Stimulated activated CD8-positive, alpha-beta memory T cell treated with anti-CD3 and anti-CD28 coated beads, Interleukin-7, amount 100 ng/mL, for 4 hours (primary cell): ENCODE measurements at places on chromosomes 6 and 20.

- DNase-seq: no peak
Observed at GRCh38 chr6:102390541-102390940, 997.0 kb downstream of the GRIK2 start.

- DNase-seq: no peak
Observed at GRCh38 chr6:150586850-150587359, 12.8 kb upstream of the PLEKHG1 start.

DNA sequence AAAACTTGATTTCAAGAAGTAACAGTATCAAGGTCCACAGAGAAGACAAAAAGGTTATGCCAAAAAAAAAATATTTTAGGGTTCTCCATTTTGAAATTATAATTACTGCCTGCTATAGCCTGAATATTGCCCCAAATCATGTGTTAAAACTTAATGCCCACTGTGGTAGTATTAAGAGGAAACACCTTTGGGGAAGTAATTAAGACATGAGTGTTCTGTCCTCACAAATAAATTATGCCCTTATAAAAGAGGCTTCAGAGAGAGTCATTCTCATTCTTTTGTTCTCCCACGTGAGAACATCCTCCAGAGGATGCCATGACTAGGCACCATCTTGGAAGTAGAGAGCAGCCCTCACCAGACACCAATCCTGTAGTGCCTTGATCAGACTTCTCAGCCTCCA, 66.2 kb downstream of the GMDS start:
- no peak for DNase-seq

DNA sequence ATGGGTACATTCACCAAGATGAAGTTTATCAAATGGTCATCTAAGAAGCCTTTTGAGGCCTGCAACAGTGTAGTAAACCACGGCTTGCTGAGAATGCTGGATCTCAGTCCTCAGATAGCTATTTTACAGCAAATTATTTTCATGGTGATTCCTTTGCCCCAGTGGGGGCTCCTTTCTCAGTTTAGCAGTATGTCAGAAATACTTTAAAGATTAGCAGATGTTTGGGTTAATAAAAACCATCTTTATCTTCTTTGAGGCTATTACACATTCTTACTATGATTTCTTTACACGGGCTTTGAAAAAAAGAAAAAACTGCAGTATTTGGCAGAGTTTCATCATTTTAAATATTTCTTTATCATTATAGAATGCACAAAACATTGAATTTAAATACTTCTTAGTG, 10.7 kb downstream of the MYLIP start:
- no peak for DNase-seq

DNA sequence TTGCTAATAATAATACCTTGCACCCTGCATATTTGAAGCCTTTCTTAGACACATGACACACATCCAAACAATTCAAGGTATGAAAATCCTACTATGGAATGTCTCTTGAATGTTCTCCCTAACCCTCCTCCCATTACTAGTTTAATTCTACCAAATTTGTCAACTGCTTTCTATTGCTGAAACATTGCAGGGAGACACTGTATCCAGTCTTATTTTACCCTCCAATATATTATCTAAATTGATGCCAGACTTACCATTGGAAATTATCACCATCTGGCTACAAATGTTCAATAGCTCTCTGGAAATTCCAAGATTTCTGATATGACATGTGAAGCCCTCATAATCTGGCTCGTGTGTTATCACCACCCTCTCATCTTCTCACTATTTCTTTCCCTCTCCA, 1027.3 kb upstream of the CITED2 start:
- DNase-seq: no peak

GRCh38 chr6:35052694-35053565, 88.2 kb downstream of the TCP11 start:
- DNase-seq: no peak

DNA sequence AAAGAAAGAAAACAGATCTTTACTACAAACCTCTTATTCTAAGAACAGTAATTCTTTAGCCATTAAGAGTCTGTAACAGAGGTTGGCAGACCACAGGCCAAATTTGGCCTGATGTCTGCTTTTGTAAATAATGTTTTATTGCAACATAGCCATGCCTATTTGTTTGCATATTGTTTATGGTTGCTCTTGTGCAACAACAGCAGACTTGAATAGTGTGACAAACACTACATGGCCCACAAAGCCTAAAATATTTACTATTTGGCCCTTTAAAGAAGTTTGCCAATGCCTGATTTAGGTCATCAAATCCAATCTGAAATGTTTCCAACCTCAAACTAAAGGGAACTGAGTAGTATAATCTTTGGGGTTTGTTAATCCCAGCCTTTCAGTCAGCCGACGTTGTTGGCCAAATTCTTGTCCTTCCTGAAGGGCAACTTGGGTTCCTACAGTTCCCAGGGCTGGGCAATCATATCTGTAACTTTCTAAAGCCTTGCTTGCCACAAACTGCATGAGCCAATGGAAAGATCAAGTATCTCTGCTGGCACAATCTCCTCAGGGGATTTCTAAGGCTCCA, 33.9 kb upstream of the TBC1D20 start:
- no peak for DNase-seq

- no peak for DNase-seq
Observed at GRCh38 chr6:24072038-24072746, 53.8 kb upstream of the NRSN1 start.

DNA sequence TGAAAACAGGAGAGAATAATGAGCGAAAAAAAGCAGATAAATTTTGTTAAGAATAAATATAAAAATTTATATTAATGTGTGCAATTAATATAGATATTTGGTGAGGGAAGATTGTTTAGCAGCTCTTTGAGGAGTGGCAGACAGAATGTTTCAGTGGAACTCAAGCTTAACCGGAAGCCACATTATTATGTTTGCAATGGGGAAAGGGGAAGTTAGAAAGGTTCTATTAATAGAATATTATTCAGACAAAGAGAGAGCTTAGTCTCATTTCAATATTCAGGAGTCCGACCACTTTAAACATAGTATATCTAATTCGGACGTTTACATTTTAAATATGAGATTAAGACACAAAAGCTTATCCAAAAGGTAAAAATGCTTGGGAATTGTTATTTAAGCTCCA, 81.6 kb upstream of the KHDRBS2 start:
- DNase-seq: no peak

DNA sequence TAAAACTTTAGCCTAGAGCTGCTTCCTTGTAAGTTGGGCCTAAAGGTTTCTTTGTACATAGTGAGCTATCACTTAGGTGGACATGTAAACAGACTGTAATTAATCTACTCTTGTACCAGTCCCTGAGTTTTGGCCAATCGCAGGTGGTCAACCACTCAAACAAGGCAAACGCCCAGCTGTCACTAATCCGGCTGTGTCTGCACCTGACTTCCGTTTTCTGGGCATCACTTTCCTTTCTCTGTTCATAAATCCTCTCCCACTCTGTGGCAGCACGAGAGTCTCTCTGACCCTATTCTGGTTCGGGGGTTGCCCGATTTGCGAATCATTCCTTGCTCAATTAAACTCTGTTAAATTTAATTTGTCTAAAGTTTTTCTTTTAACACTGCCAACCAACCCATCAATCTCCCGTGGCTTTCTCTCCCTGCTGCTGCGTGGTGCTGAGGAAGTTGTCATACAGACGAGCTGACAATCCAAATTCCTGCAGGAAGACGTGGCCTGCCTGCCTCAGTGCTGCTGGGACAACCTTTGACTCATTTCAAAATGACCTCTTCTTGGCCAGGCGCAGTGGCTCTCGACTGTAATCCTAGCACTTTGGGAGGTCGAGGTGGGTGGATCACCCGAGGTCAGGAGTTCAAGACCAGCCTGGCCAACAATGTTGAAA, 206.3 kb downstream of the QKI start:
- DNase-seq: no peak

GRCh38 chr6:1765160-1765903, 155.6 kb downstream of the FOXC1 start:
- DNase-seq: no peak

GRCh38 chr20:9397928-9398327, 116.5 kb upstream of the LAMP5 start:
- no peak for DNase-seq

GRCh38 chr6:112680091-112680490, 333.0 kb downstream of the RFPL4B start:
- DNase-seq: no peak

DNA sequence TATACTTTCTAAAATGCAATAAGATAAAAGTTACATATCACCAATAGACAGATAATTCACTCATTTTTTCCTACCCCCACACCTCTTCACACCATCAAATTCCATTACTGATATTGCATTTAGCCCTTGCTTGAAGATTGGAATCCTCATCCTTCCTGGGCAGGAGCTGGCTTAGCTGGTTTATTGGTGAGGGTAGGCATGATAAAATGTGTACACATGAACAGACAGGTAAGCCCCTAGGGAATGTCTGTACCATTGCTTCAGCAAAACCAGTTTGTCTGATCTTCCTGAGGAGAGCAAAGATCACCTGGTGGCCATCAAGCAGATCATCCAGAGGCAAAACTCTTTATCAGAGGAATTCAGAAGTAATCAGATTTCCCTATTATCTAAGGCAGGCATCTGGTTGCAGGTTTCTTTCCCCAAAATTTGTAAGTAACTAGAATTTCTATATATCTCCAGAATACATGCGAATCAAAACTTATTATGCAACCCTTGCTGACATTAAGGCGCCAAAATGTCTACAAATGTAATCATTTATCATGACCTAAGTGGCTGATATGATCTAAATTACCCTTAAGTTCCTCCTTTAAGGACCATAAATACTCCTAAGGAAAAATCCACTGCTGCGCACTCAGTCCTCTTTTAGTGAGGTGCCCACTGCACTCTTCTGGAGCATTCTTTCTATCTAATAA, 6.6 kb upstream of the FABP7 start:
- no peak for DNase-seq

GRCh38 chr20:56383334-56383733, 8.7 kb downstream of the AURKA start:
- DNase-seq: no peak

DNA sequence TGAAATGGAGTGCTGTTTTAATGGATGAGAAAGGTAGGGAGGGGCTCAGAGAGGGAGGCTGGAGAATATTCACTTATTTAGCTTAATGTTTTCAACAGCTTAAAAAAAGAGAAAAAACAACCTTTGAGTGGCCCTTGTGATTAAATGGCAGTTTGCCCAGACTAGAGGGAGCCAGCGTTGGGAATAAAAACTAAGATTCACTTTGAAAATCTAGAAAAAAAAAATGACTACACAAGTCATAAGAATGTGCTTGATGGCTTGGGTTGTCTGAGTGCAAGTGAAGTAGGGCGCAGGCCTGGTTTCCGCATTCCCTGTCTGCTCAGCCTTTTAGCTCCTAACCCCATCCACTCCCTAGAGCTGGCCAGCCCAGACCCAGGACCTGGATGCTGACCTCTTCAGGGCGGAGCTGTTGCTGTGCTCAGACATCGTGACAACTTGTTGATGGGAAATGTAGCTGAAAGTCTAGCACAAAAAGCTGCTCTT, 28.9 kb downstream of the UTRN start:
- no peak for DNase-seq

DNA sequence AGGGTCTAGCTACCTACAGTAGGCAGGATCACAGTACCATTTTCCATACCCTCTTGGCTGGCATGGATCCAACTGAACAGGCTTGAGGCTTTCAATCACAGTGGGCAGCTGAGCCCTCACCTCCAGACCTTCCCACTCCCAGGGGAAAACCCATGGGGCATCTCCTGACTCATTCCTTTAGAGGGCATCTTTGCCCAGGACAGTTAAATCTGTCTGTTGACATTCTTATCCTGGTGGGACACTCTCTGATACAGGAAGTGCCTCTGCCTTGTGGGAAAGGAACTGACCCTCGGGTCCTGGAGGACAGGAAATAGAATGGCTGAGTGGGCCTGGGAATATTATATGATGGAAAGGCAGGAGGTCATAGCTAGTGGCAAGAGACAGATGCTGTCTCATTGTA, 10.2 kb upstream of the EPB41L1 start:
- no peak for DNase-seq

DNA sequence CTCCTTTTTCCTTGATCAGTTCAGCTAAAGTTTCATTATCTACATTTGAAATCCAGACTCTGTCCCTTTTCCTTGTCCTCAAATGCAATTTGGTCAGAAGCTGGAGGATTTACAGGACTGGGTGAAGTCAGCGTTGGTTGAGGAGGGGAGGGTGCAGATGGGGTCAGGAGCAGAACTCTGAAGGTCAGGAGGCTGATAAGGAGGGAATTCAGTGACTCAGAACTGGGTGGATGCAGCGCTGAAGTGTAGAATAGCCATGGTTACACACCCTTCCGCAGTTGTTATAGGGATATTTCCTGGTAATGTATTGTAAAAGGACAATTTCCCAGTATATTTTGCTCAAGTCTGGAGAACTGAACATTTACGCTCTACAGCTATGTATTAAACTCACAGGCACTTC, 133.1 kb upstream of the FOXA2 start:
- DNase-seq: no peak

GRCh38 chr6:21149470-21149869, 444.1 kb upstream of the SOX4 start:
- DNase-seq: no peak

GRCh38 chr6:102187186-102187585, 793.7 kb downstream of the GRIK2 start:
- no peak for DNase-seq

GRCh38 chr6:160160450-160160849, 38.8 kb downstream of the SLC22A1 start:
- no peak for DNase-seq

- DNase-seq: no peak
Observed at GRCh38 chr6:100035873-100036653, 42.0 kb upstream of the MCHR2 start.

DNA sequence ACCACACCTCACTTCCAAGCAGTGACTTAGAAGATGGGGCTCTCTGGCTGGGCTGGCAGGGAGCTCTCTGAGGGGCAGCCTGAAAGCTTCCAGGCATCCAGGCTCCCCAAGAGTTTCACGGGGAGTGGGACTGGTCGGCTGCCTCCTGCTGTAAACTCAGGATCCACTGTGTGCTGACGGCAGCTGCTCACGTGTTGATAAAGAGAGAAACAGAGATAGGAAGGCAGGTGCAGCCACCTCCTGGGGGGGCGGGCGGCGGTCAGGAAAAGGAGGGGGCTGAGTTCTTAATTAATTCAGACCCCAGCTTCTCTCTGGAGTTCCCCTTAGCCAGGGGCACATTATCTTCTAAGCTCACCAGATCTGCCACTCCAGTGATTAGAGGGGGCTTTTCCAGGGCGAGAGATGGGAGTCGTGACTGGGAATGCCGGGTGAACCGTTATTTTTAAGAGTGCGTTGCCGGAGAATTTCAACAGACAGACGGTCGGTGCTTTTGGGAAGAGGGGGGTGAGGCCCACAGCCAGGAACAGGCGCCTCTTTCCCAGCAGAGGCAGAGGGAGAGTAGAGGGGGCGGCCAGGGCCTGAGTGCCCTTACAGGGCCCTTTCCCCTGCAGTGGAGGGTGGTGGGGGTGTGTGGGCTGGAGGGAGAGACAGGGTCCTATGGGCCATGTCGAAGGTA, 70.9 kb downstream of the CD40 start:
- no peak for DNase-seq

GRCh38 chr6:39861663-39862062, 69.5 kb downstream of the DAAM2 start:
- DNase-seq: no peak

GRCh38 chr20:59393142-59393541, 92.7 kb downstream of the EDN3 start:
- no peak for DNase-seq

GRCh38 chr20:49747707-49748524, 34.2 kb upstream of the B4GALT5 start:
- no peak for DNase-seq
